Adrenal gland (tissue), 19 donors: ENCODE measurements at places on chromosomes 12 and 14.

- no peak for DNase-seq
Measured at GRCh38 chr12:2924019-2924418, 33.3 kb downstream of the TULP3 start.

- DNase-seq = no peak
Measured at GRCh38 chr14:51605575-51605974, 46.1 kb upstream of the FRMD6 start.

DNA sequence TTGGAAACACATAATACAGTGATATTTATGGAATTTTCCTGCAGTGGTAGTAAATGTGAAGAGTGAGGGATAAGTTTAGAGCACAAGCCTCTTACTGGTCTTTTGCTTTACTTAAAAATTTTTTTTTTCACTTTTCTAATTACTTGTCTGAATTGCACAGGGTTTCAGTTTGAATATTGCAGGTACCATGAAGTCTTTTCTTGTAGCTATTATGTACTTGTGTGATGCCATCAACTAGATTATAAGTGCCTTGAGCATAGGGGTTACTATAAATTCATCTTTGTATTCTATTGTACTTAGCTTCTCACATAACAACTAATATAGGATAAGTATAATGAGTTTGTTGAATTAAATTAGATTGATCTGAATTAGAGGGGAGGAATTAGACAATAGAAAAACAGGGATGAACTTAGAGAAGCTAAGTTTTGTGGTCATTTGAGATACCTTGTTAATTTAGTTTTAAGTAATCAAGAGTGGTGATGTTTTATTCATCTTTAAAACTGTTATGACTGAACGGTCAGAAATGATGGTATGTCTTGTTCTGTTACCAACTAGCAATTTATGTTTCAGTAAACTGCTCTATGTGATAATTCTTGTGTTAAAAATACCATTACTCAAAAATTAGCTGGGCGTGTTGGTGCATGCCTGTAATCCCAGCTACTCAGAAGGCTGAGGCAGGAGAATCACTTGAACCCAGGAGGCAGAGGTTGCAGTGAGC lies 42.1 kb downstream of the CCDC91 start:
- DNase-seq = no peak

- no peak for DNase-seq
Measured at GRCh38 chr12:97386133-97386581, 76.4 kb upstream of the RMST start.

DNA sequence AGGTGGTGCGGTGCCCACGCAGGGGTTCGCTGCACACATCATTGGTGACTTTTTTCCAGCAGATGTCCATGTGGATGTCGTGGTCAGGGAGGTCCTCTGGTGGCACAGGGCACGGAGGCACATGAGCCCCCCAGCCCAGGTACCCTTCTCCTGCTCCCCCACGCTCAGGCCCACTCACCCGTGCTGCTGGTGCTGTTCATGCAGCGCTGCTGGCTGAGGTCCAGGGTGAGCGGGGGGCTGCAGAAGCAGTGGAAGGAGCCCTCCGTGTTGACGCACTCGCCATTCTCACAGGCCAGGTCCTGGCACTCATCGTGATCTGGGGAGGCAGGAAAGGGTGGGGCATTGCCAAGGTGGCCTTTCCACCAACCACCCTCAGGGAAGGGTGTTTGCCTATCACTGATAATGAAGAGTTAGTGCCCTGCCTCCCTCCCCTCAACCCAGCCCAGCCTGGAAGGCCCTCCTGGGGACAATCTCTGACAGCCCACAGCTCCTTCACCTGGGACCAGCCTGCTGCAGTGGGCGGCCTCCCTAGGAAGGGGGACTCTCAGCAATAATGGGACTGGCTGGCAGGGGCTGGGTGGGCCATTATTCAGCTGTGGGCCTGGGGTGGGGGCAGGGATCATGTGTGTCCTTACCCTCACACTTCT lies 9.8 kb downstream of the ISCA2 start:
- no peak for DNase-seq

DNA sequence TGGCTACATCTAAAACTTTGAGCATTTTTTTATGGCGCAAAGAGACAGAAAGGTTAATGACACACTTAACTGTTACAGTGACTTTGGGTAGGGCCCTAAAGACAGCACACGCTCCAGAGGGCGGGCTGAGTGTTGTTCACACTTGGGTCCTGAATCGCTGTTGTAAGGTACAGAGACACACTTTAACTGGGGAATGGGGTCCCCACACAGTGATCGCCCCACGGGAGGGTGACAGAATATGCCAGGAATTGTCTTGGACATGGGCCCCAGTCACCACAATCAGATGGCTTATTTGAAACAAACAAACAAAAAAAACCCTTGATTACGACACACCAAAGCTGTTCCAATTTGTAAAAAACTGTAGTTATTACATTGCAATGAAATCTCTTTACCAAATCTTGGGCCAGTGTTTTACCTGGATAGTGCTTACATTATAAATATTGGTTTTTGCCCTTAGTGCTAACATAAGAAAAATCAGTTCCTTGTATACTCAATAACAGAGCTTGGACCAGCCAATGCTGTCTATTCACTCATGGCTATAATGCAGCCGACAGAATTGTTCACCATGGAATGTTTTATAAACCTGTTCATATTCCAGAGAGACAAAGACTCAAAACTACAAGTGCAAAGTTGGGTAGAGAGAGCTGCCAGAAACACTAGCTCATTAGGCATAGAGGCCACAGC lies 28.3 kb downstream of the KCTD10 start:
- DNase-seq = no peak

GRCh38 chr14:64684091-64684490 lies 20.1 kb upstream of the PLEKHG3 start:
- no peak for DNase-seq
